ENCODE measurements at places on chromosomes 12 and 14. TPM values are rescaled to one million over a fixed set of nuclear protein-coding genes. Genes with fewer than 3 reads are reported as not detected.

NTN4 gene
- 0.86 TPM for polyA plus RNA-seq

AJUBA gene
- polyA plus RNA-seq = 33.1 TPM

TAMALIN gene
- polyA plus RNA-seq = 2.6 TPM

CCDC77 gene
- polyA plus RNA-seq = 10.3 TPM

CBLN3 gene
- polyA plus RNA-seq = 0.72 TPM

TMEM229B gene
- polyA plus RNA-seq = 1.7 TPM

KRT78 gene
- polyA plus RNA-seq = not detected

ACAD10 gene
- 26.3 TPM for polyA plus RNA-seq

RIMBP2 gene
- 0.52 TPM for polyA plus RNA-seq

CHST11 gene
- polyA plus RNA-seq = 22.7 TPM

INF2 gene
- polyA plus RNA-seq = 42.3 TPM

SOAT2 gene
- 0.13 TPM for polyA plus RNA-seq

ADGRD1 gene
- 1.1 TPM for polyA plus RNA-seq

PRH2 gene
- polyA plus RNA-seq = 0.16 TPM

OTX2 gene
- polyA plus RNA-seq = 155 TPM

CD69 gene
- not detected for polyA plus RNA-seq

RPGRIP1 gene
- 0.35 TPM for polyA plus RNA-seq

OR6C2 gene
- polyA plus RNA-seq = not detected

FSCB gene
- not detected for polyA plus RNA-seq

RNASE12 gene
- polyA plus RNA-seq = not detected

USP15 gene
- polyA plus RNA-seq = 12.7 TPM

SYT1 gene
- 11.0 TPM for polyA plus RNA-seq

LRCOL1 gene
- not detected for polyA plus RNA-seq

CCDC196 gene
- polyA plus RNA-seq = not detected

GPR68 gene
- polyA plus RNA-seq = 1.1 TPM

RND1 gene
- 17.8 TPM for polyA plus RNA-seq

NID2 gene
- 16.5 TPM for polyA plus RNA-seq

KLRD1 gene
- polyA plus RNA-seq = 0.02 TPM

GLS2 gene
- polyA plus RNA-seq = 22.5 TPM

TAS2R9 gene
- polyA plus RNA-seq = not detected

BCL11B gene
- 0.63 TPM for polyA plus RNA-seq

CCDC175 gene
- polyA plus RNA-seq = not detected

CAMKK2 gene
- polyA plus RNA-seq = 31.2 TPM

PRR4 gene
- polyA plus RNA-seq = 1.9 TPM

CCDC60 gene
- 0.06 TPM for polyA plus RNA-seq
